Smooth muscle cell of the pulmonary artery (primary cell): ENCODE measurements at places on chromosomes 5 and 9. TPM values are rescaled to one million over a fixed set of nuclear protein-coding genes. Genes with fewer than 3 reads are reported as not detected.

Gene GBA2
- 24.0 and 30.9 TPM in 2 replicates for total RNA-seq

Gene HCN1
- under 0.01 and 0.03 TPM in 2 replicates for total RNA-seq

Gene CDO1
- 10.9 and 12.5 TPM in 2 replicates for total RNA-seq

Gene TMEM215
- total RNA-seq: not detected in 2 replicates

Gene GPR151
- not detected in 2 replicates for total RNA-seq

Gene QRFP
- not detected in 2 replicates for total RNA-seq

Gene CCL21
- not detected in 2 replicates for total RNA-seq

Gene ANKRD18B
- 0.46 and 1.3 TPM in 2 replicates for total RNA-seq

Gene IFNA2
- not detected in 2 replicates for total RNA-seq

Gene SLIT3
- 69.2 and 206 TPM in 2 replicates for total RNA-seq

Gene ZBED3
- total RNA-seq: 0.52 and 2.3 TPM in 2 replicates

Gene CDKN2A
- 6.6 and 19.3 TPM in 2 replicates for total RNA-seq

Gene UNC13B
- total RNA-seq: 34.3 and 40.9 TPM in 2 replicates
